EH (cell line): ENCODE measurements at places on chromosomes 12 and 14.

GRCh38 chr14:77469067-77469505 lies 11.2 kb downstream of the AHSA1 start:
- DNase-seq, result no peak

- no peak for DNase-seq
Measured at GRCh38 chr14:96511667-96512066, 9.5 kb downstream of the PAPOLA start.

- DNase-seq, result no peak
Measured at GRCh38 chr14:75522224-75522982, at the start of gene BATF. Gene BATF (plus strand): TSS chr14:75522469. CDS start chr14:75522683, 214 bp downstream.

DNA sequence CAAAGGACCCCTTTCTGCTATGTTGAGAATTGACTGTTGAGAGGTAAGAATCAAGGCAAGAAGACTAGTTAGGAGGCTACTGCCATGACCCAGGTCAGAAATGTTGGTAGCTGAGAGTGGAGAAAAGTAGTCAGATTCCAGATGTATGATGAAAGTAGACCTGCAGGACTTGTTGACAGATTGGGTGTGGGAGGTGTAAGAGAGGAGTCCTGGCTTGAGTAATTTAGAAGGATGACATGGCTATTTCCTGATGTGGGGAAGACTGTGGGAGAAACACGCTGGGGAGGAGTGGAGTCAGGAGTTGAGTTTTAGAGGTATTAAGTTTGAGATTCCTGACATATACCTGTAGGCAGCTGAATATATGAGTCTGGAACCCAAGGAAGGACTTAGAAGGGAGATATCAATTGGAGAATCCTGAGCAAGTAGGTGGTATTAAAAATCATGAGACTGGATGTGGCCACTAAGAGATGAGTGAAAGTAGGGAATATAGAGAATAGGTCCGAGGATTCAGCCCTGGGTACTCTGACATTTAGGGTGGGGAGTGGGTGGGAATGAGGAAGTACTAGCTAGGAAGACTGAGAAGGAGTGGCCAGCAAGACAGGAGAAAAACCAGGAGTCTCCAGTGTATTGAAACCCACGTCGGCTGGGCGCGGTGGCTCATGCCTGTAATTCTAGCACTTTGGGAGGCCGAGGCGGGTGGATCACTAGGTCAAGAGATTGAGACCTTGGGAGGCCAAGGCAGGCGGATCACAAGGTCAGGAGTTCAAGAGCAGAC lies 12.6 kb upstream of the DDX47 start:
- peak; percentile 51 for DNase-seq

DNA sequence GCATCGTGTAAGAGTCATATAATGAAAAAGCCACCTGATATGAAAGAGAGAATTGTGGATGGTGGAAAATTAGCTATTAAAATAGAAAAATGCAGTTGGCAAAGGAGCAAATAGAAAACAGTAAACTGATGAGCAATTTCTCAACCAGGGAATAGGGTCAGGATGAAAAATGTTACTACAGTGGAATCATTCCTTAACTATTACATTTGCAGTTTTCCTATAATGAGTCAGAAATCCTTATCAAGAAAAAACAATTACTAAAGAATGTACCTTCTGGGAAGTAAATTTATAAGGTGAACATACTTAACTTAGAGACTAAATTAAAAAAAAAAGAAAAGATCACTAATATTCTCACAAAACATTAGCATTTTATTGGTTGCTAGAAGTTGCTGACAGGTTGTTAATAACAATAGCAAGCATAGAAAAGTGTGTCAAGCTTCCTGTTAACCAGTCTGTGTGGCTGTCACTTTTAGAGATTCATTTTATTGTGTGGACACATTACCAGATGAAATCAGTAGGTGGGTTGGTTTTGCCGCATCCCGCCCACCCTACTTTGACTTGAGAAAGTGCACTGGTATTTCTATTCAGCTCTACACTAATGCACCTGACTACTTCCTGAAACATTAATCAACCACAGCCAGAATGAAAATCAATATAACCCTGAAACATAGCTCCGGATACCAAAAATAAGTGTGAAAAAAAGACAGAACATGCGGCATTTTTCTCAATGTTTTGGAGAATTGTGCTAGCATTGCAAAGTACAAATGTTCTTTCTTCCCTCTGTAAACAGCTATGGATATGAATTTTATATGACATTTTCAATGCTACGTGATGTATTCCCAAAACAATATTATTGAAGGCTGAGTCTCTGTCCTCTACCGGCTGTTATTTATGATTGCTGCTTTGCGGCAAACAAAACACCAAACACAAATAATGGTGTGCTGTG lies 576.7 kb downstream of the SLC16A7 start:
- peak; percentile 63 for DNase-seq

GRCh38 chr14:76653875-76654572 lies 107.2 kb upstream of the VASH1 start:
- DNase-seq, result no peak

GRCh38 chr12:45988264-45988663 lies 2.1 kb downstream of the SCAF11 start:
- DNase-seq, result peak; percentile 66

GRCh38 chr12:27304856-27305255 lies 27.8 kb upstream of the BMAL2 start:
- DNase-seq, result no peak

- no peak for DNase-seq
Measured at GRCh38 chr12:25771476-25771875, 187.0 kb upstream of the RASSF8 start.

GRCh38 chr14:58085877-58086276 lies 66.1 kb downstream of the ARMH4 start:
- DNase-seq, result no peak

DNA sequence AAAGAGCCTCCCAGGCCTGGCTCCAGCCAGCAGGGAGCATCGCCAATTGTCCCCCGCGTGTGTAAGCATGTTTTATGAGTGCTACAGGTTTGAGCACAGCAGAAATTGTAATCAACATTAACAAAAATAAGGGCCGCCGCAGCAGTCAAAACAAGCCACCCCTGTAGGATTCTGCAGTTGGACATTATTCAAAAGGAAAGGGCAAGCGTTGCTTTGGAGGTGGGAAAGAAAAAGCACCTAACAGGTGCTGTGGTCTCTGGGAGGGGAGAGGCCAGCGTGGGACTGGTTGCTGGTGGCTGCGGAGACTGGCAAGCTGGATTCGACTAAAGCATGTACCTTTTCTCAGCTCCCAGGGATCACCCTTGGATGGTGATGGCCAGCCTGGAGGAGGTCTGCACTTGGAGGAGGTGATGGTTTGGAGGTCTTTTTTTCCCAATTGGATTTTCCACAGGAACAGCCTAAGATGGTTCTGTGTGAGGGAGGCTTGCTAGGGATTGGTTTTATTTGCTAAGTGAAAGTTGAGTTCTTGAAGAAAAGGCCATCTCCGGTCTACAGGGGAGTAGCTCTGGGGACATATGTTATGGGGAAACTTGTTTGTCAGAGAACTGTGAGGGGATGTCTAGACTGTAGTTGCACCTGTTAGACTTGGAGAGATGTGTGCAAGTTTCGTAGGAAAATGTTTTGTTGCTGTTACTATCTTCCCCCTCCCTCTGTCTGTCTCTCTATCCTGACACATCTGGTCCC lies 2.0 kb downstream of the DYRK2 start:
- peak; percentile 26 for DNase-seq

- no peak for DNase-seq
Measured at GRCh38 chr14:95841668-95842067, 35.0 kb upstream of the TUNAR start.

DNA sequence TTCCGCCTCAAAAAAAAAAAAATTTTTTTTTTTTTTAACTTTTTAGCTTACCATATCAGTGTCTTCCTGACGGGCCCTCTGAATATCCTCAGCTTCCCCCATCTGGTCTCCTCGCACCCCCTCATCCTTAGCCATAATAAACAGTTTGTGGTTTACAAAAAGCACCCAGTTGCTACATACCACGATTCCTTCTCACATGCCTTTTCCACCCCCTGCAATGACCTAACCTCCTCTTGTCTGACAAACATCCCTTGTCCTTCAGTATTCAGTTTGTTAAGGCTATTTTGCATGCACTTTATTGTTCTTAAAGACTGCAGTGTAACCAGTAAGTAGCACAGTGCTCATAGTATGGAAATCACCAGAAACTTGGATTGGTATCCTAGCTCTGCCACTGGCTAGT lies 88.5 kb downstream of the PPM1H start:
- peak; percentile 84 for DNase-seq

- DNase-seq, result no peak
Measured at GRCh38 chr12:49888461-49889151, 15.1 kb downstream of the FAIM2 start.

DNA sequence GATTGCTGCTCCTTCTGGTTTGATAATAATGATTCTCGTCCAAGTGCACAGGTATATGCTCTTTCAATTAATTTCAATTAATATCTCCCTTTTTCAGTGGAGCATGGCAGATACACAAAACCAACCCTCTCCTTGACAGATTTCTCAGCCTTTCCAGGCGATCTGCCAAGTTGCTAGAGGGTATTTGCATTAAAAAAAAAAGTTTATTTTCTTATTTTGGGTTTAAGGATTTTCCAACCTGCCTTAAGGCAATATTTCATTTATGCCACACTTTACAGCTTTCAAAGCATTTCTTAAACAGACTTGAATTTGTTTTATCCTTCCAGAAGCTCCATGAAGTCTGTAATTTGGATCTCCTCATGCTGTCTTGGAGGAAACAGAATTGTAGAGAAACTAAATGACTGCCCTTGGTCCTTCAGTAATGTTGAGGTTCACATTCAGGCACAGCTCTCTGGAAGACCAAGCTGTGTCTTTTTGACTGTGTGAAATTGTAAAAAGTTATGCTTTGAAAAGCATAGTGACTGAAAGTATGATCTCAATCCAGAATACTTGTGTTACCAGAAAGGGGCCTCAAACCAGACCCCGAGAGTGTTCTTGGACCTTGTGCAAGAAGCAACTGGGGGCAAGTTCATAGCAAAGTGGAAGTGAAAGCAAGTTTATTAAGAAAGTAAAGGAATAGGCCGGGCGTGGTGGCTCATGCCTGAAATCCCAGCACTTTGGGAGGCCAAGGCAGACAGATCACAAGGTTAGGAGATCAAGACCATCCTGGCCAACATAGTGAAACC lies 2.3 kb downstream of the DGLUCY start:
- DNase-seq, result peak; percentile 52

- no peak for DNase-seq
Measured at GRCh38 chr12:23446746-23447145, 502.7 kb downstream of the SOX5 start.
